HT1080 (cell line): ENCODE measurements at places on chromosomes 1 and 21. TPM values are rescaled to one million over a fixed set of nuclear protein-coding genes. Genes with fewer than 3 reads are reported as not detected.
A peak's percentile ranks its signal among the peaks of the same experiment; 100 is the strongest.

XCL1 gene
- total RNA-seq: not detected in 2 replicates

TSPAN2 gene
- total RNA-seq: 0.59 and 1.1 TPM in 2 replicates

CKS1B gene
- 210 and 222 TPM in 2 replicates for total RNA-seq

ADAMTS5 gene
- not detected in 2 replicates for total RNA-seq

ADGRL4 gene
- total RNA-seq: 52.1 and 63.2 TPM in 2 replicates

DIRAS3 gene
- 0.14 TPM in 1 of 2 replicates, not detected in the other for total RNA-seq

DNA sequence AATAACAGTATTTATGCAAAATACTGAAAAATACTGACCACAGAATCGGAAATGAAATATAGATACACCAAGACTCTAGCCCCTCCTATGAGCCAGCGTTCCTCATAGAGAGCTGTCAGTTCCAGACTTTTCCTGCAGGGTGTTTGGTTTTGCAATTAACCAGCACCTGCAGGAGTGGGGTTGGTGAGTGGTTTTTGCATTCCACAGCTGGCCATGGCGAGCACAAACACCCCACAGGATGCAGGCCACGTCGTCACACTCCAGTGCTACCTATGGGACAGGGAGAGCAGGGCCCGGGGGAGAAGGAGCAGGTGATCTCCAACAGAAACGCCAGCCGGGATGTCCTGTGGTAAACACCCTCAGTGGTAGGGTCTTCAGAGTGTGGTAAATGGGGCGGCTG lies 94.1 kb downstream of the ERG start:
- DNase-seq: no peak

- DNase-seq: no peak
Observed at GRCh38 chr1:36143424-36143823, 5.9 kb downstream of the TRAPPC3 start.

- no peak for DNase-seq
Observed at GRCh38 chr1:119481951-119482350, 25.1 kb upstream of the HSD3B1 start.

- DNase-seq: no peak
Observed at GRCh38 chr1:10399444-10399941, 629 bp downstream of the PGD start.

GRCh38 chr21:25387665-25388064 lies 219.6 kb downstream of the MRPL39 start:
- DNase-seq: no peak

DNA sequence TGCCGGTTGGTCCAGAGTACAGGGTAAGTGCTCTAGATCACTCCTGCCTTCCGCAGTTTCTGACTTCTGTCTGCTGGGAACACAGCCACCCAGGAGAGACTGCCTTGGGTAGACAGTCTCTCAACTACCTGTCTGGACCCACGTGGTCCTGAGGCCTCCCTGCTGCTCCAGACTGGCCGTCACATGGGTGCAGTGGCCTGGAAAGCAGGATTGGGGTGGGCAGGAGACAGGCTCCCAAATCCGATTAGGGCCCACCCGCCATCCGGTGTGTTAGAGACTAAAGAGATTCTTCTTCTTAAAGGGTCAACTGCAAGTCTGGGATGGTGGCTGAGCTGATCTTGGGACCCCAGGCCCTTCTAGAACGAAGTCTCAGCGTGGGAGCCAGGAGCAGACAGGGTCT lies 105.5 kb downstream of the EBNA1BP2 start:
- DNase-seq: no peak

GRCh38 chr1:227885648-227886502 lies 61.9 kb downstream of the WNT9A start:
- DNase-seq: peak; percentile 53

DNA sequence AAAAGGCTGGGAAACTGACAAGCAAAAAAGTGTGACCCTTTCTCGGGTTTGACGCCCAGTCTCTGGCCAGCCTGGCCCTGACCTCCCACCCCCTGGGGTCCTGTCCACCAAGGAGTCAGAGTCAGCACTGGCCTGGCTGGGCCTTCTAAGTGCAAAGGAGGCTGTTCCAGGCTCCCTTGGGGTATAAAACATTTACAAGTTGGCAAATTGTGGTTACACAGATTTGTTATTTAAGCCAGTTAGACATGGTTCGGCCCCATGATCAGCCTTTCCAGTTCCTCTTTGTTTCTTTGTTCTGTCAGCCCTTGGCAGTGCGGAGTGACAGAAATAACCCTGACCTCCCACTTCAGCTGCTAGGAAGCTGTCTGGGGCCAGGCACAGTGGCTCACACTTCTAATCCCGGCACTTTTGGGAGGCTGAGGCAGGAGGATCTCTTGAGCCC lies 161.6 kb upstream of the RAB4A start:
- DNase-seq: no peak

DNA sequence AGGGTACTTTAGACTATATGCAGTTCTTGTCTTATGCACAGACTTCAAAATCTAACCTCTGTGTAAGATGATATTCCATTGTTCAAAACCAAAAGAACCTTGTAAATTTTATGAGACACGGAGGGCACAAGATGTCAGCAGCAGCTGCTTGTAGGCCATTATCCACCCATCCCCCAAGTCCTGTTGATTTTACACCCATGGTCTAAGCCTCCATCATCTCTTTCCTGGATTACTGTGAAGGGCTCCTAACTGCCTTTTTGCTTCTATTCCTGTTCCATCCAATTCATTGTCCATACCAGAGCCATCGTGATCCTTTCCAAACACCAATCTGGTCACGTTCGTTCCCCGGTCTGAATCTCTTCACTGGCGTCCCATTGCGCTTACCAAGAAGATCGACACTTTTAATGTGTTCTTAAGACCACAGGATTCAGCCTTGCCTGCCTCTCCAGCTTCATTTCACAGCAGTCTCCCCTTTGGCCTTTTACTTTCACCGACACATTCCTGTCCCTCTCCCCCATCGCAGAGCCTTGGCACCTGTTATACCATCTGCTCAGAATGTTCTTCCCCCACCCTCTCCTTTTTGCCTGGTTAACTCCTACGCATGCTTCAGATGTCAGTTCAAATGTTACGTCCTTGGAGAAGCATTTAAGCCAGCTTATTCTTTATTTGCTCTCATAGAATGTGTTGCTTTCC lies 107.3 kb upstream of the POU3F1 start:
- no peak for DNase-seq

- DNase-seq: no peak
Observed at GRCh38 chr1:35032384-35032739, 617 bp upstream of the ZMYM6 start.
